Breast epithelium (tissue), 4 donors: ENCODE measurements at places on chromosomes 3 and 15. TPM values are rescaled to one million over a fixed set of nuclear protein-coding genes. Genes with fewer than 3 reads are reported as not detected.

Gene COL6A6
- 1.6 TPM for total RNA-seq

Gene TF
- 22.9 TPM for total RNA-seq

Gene CEP152
- total RNA-seq = 13.5 TPM

DNA sequence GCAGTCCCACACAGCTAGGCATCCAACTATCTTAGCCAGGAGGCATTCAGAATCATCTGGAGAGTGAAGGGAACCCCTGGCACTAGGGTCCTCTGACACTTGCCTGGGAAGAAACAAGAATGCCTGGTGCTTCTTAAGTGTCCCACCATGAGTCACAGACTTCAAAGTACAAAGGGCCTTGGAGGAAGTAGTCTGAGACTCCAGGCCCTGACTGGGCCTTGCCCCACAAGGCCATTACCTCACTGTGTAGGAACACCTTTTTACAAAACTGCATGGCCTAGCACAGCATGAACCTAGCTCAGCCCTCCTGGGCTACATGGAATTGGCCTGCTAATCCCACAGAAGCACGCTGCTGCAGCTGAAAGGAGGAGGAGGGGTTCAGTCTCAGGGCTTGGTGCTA, 104.5 kb upstream of the SLCO2A1 start:
- no peak for DNase-seq

- DNase-seq = no peak
Observed at GRCh38 chr15:74541494-74542165, 610 bp downstream of the ARID3B start.
